ENCODE measurements at places on chromosomes 12 and 14. TPM values are rescaled to one million over a fixed set of nuclear protein-coding genes. Genes with fewer than 3 reads are reported as not detected.

DNA sequence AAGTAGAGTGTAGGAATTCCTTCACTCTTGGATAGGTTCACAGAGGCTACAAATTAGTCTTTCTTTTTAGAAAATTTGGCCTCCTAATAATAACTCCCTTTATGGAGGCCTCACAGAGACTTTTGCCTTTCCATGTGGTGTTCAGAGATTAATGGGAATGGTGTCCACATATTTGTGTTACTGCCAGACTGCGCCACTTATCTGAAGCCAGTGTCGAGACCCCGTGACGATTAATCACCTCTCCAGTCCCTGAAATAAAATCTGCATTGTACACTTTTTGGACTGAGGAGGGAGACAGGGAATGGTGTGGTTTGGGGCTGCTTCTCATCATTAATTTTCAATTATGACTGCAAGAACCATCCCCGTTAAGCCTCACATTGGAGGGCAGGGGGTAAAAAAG is 980.5 kb downstream of the FLRT2 start:
- no peak for DNase-seq

GRCh38 chr12:113003636-113004035 is 25.3 kb downstream of the OAS2 start:
- DNase-seq = no peak

DNA sequence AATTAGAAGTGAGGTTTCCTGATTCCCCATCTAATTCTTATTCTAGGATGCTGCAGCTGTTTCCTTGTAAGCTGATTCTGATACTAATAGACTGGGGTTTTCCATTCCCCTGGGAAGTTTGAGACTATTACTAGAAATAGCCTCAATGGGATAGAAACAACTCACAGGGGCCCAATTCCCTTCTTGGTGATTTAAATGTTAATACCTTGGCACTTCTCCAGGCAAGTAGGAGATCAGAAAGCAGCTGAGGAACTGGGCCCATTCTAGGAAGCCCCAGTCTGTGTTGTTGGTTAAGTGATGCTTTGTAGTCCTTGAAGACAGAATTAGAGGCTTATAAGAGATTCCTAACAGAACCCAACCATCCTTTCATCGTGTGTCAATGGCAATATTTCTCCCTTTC is 407.0 kb upstream of the SEL1L start:
- no peak for DNase-seq

DNA sequence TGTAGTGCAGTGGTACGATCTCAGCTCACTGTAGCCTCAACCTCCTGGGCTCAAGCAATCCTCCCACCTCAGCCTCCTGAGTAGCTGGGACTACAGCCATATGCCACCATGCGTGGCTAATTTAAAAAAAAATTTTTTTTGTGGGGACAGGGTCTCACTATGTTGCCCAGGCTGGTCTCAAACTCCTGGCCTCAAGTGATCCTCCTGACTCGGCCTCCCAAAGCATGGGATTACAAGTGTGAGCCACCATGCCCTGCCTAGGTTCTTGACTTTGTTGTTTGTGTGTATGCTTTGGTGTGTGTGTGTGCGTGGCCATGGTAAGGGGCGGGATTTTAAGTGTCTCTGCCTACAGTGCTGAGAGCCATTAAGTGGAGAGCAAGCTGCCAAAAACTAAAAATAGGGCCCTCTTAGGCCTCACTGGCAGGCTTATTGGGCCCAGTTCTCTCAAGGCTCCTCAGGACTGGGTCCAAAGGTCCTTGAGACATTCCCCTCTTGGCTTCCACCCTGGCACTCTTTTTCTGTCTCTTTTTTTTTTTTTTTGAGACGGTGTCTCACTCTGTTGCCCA is 5.1 kb downstream of the COX14 start:
- no peak for DNase-seq

DNA sequence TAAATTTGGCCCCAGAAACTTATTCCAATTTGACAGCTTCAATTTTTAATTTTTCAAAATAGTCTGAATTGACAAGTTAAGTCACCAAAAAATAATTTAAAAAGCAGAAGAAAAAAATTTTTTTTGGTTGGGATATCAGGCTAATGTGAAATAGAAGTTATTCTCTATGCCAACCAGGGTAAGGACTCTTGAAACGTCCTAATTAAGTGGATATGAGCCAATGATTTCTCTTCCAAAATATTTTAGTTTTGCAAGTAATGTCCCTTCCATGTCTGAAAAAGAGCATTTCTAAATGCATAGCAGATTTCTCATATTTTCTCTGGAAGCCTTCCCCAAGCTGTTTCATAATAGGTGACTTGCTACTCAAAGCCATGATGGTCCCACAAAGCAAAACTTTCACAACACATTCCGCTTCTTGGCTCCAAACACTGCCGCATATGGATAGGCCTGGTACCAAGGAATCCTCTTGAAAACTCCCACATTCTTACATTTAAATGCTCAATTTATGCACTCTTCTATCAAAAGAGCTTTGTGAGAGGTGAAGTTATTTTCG is 65.1 kb downstream of the SIX6 start:
- DNase-seq = no peak

- no peak for DNase-seq
Observed at GRCh38 chr14:95463171-95463901, 53.1 kb downstream of the SYNE3 start.

DNA sequence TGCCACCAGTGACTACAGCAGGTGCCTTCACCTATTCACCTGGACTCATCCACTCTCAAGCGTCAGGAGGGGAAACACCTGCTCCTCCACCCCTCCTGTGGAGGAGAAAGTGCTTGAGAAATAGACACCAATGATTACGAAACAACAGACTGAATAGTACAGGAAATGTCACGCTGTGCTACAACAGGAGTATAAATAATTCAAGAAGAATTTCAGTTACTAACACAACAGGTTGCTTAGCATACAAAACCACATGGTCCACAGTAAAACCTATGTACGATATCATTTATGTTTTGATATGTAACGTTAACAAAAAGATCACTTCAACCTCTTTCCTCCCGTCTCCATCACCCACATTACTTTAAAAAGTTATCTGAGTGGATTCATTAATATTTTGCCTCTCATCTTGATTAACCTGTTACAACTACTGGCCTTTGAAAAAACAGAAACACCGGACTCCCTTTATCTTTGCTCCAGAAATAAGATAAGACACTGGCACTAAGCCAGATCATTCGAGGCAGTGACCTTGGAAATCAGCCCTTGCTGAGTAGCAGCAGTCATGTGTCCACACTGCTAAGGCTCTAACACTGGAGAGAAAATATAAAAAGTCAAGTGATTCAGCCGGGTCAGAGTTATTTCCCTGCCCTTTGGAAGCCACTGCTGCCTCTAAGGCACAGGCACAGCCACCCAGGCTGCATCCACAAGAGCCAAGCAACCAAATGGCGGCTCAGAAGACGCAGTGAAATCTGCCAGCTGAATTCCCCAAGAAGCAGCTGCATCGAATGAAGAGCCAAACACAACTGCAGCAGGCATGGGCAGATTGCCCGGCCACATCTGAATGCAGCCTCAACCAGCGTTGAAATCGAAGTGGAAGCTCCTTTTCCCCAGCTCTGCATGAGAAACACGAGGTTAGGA is 40.9 kb downstream of the NT5DC3 start:
- DNase-seq = peak; percentile 76

DNA sequence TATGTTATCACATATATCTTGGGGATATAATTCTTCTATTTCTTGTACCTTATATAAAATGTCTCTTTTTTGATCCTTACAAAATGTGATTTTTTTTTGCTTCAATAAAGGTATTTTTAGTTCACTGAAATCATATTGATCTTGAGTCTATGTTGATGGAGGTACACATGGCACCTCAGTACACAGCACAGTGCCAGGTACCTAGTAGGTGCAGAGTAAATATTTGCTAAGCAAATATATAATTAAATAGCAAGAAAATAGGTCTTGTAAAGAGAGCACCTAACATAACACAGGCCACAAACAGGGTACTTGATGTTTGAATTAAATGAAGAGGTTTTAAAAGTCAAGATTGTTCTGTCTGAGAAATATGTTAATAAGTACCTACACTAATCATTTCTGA is 69.7 kb downstream of the CIT start:
- no peak for DNase-seq

GRCh38 chr14:38554026-38554425 is 298.1 kb upstream of the CLEC14A start:
- no peak for DNase-seq

DNA sequence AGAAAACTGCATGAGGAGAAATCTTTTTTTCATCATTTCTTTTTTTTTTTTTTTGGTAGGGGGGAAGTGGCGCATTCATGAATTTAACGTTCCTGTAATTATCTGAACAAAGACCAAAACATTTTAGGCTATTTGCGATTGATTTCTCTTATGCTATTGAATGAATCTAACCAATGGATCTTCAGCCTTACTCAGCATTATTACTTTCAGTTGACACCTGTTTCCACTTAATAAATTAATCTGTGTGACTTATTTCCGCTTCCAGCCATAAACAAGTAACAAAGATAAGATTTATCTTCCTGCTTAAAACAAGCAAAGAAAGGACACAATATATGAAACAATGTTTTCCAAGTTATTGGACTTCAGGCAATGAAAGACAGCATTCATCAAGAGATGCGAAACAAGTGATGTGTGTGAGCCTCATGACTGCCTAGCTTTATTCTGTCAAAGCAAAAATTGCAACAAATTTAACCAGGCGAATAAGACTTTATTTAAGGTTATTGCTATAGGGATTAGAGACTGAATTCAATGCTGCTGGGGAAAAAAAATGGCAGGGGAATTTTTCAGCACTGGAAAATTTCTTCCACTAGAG is 1026.9 kb downstream of the LRFN5 start:
- no peak for DNase-seq

DNA sequence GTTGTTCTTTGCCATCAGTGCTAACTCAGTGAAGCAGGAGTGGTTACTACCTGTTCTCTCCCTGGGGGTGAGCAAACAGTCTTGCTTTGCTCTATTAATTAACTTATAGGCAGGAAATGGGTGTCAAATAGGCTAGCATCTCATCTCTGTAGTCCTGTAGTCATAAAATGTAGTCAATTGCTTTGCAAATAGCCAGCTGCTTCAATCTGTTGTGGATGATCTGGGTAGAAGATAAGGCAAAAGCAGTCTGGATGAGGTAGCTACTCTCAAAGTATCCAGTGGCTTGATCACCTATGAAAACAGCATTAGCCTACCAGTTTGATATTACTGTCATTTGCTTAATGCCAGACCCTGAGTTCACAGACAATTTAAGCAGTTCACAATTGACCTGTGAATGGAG is 369.0 kb upstream of the TMTC1 start:
- DNase-seq = no peak

DNA sequence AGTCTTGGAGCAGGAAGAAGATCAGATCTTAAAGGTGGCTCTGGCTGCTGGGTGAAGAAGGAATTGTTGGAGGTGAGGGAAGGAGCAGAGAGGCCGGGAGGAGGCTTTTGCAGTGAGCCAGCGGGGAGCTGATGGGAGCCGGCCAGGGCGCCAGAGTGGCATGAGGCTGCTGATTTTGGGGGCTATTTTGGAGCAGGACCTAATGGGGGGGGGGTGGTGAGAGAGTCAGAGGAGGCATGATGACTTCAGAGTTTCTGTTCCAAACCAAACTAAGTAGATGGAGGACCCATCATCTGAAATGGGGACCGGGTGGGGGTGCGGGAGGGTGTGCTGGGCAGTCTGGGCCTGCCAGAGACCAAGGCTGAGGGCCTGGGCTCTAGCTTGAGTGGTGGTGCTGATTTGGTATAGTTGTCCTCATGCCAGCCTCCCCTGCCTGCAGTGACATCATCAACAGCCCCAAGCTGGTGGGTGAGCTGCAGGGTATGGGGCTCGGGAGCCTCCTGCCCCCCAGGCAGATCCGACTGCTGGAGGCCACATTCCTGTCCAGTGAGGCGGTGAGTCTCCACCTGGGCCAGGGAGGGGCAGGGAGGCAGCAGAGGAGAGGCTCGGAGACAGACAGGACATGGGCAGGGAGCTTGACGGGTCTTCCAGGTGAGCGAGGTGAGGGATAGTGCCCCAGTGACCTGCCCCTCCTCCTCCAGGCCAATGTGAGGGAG is 6.2 kb downstream of the TNFAIP2 start:
- DNase-seq = no peak

- DNase-seq = no peak
Observed at GRCh38 chr12:43029971-43030370, 440.4 kb upstream of the PRICKLE1 start.

DNA sequence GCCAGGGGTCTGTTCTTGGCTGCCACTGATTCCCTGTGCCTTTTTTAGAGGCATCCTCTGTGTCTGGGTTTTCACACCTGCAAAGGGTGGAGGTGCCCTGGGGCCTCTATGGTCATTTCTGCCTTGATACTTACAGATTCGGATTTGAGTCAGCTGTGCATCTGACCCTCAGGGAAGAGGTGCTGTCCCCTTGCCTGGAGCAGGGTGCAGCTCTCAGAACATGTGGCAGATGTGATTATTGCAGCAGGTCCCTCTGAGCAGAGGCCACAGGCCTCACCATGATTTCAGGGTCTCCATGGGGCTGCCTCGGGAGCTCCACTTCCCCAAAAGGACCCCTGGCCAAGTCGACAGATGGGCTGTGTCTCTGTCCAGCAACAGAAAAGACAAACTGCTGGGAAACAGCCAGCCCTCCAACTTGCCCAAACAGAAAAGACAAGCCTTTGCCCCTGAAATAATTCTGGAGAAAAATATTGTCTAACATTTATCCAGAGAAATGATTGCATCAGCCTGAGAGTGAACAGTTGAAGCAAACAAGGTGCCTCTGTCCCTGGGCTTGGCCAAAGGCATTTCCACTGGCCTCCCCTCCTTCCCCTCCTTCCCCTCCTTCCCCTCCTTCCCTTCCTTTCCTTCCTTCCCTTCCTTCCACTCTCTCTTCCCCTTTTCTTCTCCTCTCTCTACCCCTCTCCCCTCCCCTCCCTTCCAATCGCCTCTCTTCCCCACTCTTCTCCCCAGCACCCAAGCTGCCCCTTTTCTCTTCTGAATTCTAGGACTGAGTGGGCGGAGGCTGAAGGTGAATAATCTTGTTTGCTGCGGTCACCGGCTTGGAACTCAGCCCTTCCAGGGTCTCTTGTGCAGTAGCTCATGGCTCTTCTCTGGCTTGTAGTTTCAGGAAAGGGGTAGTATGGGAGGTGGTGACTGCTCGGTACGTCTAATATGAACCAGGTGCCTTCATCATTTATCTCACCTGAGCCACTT is 676 bp downstream of the SERPINA3 start:
- no peak for DNase-seq

DNA sequence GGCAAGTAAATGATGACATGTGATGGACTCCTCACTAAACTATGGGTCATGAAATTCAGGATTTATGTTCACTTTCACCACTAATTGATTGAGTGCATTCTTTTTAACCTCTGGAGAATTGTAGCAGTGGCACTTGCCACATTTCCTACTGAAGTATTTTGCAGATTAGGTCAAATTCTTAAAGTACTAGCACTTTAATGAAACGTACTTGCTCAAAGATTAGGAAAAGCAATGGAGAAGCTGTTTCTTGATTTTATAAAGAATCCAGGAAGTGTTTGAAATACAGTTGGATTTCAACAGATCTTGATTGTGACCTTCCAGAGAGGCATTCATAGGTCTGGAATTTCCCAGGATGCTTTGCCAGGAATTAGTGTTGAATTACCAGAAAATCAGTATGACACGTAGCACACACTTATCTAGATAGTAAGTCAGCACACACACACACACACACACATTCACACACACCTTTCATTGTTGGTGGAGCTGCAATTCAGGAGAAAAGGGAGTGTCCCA is 162.6 kb downstream of the MYRFL start:
- no peak for DNase-seq

The FOXN4 gene
- not detected for total RNA-seq

The EXOC3L4 gene
- total RNA-seq = 8.6 TPM

The KDM2B gene
- total RNA-seq = 18.9 TPM

The CPNE6 gene
- not detected for total RNA-seq

The KRT72 gene
- total RNA-seq = not detected

The INHBC gene
- total RNA-seq = not detected
